H1 (cell line): ENCODE measurements at places on chromosomes 3 and 15. TPM values are rescaled to one million over a fixed set of nuclear protein-coding genes. Genes with fewer than 3 reads are reported as not detected.

SERPINI2 gene
- polyA plus RNA-seq, result not detected in 2 replicates

CTXN2 gene
- 0.08 TPM in 2 replicates for polyA plus RNA-seq

CADM2 gene
- 14.9 and 28.3 TPM in 2 replicates for polyA plus RNA-seq

TRIM59 gene
- polyA plus RNA-seq, result 7.8 and 11.6 TPM in 2 replicates

RASGRF1 gene
- 0.42 and 0.61 TPM in 2 replicates for polyA plus RNA-seq

RAP2B gene
- 7.5 and 9.0 TPM in 2 replicates for polyA plus RNA-seq

PCYT1A gene
- polyA plus RNA-seq, result 17.5 and 19.9 TPM in 2 replicates

GLDN gene
- 0.16 and 0.24 TPM in 2 replicates for polyA plus RNA-seq

RPP25 gene
- polyA plus RNA-seq, result 17.4 and 20.0 TPM in 2 replicates

OCA2 gene
- 0.20 and 0.36 TPM in 2 replicates for polyA plus RNA-seq

UBA7 gene
- 0.65 and 1.8 TPM in 2 replicates for polyA plus RNA-seq

AMIGO3 gene
- 8.8 and 13.1 TPM in 2 replicates for polyA plus RNA-seq

CISH gene
- 2.2 and 3.0 TPM in 2 replicates for polyA plus RNA-seq

HPS3 gene
- polyA plus RNA-seq, result 23.7 and 24.0 TPM in 2 replicates

SSUH2 gene
- polyA plus RNA-seq, result 0.41 and 0.62 TPM in 2 replicates

TLR9 gene
- 0.05 and 0.06 TPM in 2 replicates for polyA plus RNA-seq

SLC15A2 gene
- polyA plus RNA-seq, result 2.1 and 3.6 TPM in 2 replicates

SELENOS gene
- 31.0 and 45.1 TPM in 2 replicates for polyA plus RNA-seq
